Keratinocyte (primary cell): ENCODE measurements at places on chromosomes 5 and 9. TPM values are rescaled to one million over a fixed set of nuclear protein-coding genes. Genes with fewer than 3 reads are reported as not detected.

Gene ORM2
- not detected in 3 replicates for polyA plus RNA-seq

Gene SVEP1
- polyA plus RNA-seq = 0.09 to 0.14 TPM (median 0.10 TPM) in 3 replicates

Gene BAAT
- polyA plus RNA-seq = 0.02 to 0.14 TPM (median 0.08 TPM) in 3 replicates

Gene GALNT12
- 1.1 to 1.8 TPM (median 1.2 TPM) in 3 replicates for polyA plus RNA-seq

DNA sequence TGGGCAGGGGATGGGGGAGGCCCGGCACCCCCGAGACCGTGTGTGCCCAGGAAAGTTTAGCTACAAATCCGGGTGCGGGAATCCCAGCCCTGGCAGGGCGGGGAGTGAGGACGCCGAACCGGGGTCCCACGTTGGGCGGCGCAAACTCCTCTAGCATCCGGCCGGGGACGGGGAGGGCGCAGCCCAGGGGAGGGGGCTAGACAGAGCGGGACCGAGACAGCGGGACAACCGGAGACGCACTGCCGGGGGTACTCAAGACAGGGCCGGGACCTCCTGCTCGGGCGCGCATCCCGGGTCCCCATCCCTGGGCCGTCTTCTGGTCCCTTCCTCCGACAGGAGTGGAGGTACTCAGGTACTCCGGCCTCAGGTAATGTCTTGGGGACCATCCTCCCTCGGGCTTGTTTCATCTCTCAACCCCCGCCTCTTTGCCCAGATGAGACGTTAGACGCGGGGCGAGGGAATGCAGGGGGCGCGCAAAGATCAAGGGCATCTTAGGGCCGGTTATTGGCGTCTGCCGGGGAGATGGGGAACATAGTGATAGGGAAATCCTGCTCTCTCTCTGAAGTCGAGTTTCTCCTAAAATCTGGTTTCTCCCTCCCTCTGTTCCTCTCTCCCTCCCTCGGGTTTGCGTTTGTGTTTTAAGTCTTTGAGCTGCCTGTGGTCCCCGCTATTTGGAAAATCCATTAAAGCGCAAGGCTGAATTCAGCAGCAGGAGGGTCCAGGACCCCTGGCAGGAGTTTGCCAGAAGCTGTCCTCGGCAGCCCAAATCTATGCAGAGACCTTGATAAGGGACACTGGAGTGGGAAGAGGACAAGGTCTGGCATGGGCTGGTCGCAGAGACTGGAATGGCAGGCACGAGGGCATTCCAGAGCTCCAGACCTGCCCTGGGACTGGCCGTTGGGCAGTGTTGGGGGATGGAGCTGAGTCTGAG is 815 bp downstream of the PDZD2 start:
- DNase-seq = no peak

DNA sequence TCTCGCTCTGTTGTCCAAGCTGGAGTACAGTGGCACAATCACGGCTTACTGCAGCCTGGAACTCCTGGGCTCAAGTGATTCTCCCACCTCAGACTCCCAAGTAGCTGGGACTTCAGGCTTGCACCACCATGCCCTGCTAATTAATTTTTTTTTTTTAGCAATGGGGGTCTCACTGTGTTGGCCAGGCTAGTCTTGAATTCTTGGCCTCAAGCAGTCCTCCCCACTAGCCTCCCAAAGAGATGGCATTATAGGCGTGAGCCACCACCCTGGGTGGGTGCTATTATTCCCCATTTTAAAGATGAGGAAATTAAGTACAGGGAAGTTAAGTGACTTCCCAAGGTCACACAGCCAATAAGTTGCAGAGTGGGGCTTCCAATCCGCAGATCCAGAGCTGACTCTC is 1.7 kb downstream of the NNT start:
- no peak for DNase-seq

DNA sequence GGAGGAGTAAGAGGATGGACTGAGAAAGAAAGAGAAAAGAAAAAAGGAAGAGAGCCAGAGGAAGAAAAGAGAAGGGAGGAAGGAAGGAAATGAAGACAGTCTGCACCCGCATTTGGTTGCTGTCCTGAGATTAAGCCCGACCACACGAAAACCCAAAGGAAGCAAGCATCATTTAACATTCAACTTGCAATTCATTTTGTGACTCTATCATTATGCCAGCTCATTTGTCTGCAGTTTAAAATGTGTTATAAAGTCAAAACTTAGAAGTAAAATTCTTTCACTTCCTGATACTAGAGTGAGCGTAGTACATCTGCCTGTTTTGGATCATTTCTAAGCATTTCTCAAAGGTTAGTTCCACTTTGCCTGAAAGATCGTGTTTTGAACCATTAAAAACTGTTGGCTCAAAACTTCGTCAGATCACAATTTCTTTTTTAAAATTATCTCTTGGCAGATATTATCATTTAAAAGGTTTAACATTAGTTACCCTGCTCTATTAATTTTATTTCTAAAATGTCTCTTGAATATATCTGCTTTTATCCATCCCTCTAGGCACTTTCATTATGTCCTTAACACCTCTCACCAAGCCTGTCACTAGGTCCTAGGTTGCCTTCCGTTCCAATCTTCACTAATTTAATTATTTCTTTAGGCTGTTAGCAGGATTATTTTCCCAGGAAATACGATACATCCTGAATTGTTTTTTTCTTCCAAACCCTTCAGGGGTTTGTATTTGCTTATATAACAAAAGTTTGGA is 240.9 kb downstream of the TLE4 start:
- DNase-seq = no peak

- no peak for DNase-seq
Observed at GRCh38 chr5:153429761-153430380, 60.6 kb upstream of the GRIA1 start.

- DNase-seq = no peak
Observed at GRCh38 chr5:87686975-87687374, 274.2 kb upstream of the CCNH start.

GRCh38 chr9:19927560-19927959 is 138.7 kb upstream of the SLC24A2 start:
- DNase-seq = no peak

DNA sequence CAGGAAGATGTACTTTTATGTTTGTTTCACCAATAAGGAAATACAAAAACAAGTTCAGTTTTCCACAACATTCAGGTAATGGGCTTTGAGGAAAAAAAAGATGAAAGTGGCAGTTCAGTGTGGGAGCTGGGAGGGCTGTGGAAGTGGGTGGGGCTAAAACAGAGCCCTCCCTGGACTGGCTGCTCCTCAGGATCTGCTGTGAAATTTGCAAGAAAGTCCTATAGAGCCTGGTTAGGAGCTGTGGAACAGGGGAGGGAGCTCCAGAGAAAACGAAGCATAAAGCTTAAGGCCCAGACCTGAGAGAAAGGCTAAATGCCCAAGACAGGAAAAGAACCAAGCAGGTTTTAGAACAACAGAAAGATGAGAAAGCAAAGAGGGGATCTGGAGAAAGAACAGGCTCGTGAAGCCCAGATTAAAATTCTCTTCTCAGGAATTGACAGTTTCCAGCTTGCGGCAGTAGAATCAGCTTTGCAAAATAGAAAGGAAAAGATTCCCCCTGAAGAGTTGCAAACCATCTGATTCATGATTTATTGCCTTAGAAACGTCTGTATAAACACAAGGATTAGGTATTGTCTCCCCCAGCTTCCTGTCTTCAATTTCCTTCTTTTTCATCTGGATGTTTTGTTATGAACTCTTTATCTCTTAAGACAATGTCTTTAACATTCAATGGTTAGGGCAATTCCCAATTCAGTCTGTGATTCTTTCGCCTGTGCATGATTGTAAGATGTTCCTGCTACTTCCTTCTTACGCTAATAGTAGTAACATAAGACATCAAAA is 26.3 kb upstream of the CRHBP start:
- no peak for DNase-seq

DNA sequence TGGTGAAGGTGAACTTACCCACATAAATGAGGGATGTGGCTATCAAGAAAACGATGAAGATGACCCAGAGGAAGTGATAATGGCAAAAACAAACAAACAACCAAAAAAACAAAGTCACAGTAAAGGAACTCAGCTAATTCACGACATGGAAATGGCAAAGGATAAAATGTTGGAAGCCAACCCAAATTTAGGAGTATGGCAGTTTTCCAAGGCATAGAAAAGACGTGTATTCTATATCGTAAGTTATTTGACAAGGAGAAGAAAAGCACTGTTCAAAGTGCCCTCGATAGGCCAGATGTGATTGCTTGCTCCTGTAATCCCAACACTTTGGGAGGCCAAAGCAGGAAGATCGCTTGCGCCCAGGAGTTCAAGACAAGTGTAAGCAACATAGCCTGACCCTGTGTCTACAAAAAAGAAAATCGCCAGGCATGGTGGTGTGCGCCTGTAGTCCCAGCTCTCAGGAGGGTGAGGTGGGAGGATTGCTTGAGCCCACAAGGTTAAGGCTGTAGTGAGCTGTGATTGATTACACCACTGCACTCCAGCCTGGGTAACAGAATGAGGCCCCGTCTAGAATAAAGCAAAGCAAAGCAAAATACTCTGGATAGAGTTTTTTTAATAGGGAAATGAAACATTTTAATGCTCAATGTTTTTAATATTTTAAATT is 138.0 kb downstream of the SMARCA2 start:
- no peak for DNase-seq
